ENCODE measurements at places on chromosomes 13 and 19.

DNA sequence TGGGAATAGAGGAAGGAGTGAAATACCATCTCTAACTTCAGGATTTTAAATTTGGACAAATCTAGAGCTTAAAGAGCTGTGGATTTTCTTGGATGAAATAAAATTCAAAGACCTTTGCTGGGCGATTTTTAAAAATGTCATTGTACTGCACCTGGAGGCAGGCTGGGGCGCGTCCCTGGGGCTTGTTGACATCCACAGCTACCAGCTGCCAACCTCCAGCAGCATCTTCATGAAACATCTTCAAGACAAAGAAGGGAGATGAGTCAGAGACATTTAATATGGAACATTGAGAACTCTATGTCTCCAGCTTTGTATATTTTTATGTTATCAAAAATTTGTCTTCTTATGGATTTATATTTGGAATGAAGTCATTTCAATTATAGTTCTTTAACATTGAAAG lies 132.5 kb downstream of the NALCN start:
- no peak for DNase-seq

DNA sequence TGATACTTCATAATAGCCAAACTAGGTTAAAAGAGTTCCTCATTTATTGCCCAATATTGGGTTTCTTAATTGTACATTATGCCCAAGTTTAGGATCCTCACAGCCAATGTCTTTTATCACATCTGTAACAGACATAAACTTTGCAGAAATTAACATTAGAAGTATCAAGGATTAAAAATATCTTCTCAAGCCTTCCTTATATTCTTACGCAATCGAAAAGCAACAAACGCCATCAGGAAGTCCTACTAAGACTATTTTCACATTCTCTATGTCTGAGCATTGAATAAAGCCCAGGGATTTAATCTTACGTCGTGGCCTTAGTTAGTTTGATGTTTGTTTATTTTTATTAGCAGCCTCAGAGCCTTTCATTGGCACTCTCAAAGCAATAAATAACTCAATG lies 1660.4 kb upstream of the MIR17HG start:
- DNase-seq = no peak

DNA sequence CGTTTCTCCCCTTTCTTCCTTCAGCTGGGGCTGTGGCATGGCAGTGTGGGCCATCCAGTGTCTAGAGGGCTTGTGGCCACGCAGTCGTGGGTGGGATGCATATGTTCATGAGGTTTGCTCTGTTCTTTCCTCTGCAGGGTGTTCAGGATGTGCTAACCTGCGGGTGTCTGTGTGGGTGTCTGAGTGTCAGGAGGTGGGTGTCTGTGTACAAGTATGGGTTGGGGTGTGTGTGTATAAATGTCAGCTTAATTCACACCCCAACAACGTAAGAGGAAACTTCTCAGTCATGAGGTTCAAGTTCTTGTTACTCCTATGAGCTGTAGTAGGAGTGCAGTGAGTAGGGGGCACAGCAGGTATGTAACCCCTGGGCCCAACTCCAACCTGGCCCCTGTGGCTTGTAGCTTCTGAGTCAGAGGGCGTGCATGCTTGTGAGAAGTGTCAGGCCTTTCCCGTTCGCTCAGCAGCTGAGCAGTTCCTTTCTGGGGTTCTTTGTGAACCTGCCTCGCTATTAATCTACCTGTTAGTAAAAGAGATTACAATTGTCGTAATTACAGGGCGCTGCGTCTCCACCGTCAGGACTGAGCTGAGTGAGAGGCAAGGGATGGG lies 49.1 kb downstream of the NFIX start:
- DNase-seq = no peak

- DNase-seq = no peak
These were observed 44.6 kb upstream of the URI1 start for GRCh38 chr19:29897466-29897865.

DNA sequence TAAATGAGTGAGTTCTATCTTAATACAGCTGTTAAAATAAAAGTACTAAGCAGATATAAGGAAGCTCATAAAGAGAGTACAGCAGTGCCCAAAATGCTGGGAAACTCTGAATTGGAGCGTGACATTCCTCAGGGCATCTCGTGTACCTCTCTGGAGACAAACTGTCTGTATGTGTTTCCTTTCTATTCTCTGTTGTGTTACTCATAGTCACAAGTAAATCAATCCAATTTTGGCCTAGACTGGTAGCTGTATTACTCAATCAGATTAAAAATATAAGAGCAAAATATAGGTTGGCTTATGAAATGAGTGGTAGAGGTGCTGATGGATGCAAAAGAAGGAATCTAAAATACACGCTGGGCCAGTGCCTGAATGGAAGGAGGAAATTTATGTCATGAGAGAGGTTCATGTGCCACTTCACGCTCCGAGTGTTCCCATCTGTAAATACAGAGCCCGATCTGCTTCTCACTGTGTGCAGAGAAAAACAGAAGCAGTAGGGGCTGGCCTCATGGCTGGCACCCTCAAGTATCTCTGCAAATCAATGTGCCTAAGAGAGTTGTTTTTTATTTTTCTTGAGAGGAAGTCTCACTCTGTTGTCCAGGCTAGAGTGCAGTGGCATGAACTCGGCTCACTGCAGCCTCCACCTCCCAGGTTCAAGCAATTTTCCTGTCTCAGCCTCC lies 58.7 kb upstream of the RGCC start:
- DNase-seq = no peak

- no peak for DNase-seq
These were observed 61.7 kb downstream of the ARHGAP35 start for GRCh38 chr19:46922465-46922864.

- no peak for DNase-seq
These were observed 66.7 kb downstream of the SLITRK1 start for GRCh38 chr13:83815598-83815997.

DNA sequence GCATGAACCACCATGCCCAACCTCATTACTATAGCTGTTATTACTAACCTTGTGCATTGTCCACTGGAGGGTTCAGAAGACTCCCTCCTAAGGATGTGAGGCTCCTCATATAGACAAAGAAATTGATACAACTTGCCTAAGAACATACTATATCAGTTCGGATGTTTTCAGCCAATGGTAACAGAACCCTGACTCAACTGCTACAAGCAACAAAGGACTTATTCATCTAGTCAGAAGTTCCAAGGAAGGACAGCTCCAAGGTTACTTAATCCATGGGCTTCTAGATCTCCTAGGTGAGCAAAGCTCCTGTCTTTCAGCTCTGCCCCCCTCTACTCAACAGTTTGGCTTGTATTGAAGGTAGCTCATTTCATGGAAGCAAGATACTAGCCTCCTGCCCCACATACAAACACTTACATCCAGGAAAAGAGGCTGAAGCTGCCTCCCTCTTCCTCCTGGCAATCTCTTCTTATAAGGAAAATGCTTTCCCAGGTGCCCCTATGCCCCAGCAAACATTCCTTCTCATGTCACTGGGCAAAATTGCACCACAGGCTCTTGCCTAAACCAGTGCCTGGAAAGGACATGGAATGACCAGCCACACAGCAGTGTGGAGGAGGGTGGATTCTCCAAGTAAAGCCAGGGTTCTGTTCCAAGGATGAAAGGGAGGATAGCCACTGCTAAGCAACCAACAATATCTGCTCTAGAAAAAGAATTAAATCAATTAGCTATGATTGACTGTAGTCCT lies 497.8 kb downstream of the FOXO1 start:
- DNase-seq = no peak

DNA sequence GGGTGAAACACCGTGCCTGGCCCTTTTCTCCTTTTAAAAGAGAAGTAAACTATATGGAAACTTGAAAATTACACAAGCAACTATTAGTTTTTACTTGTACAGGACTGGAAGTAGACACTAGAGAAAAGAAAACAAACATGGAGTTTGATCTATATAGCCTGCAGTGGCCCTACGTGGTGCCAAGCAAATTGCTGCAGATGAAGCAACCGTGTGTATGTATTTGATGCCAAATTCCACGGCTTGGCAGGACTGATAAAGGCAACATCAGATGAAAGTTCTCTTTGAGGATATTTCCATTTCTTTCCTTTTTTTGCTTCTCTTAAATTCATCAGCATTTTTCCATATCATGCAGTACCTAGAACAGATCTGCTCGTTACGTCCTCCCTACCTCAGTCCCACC lies 49.8 kb downstream of the ATP8A2 start:
- no peak for DNase-seq

DNA sequence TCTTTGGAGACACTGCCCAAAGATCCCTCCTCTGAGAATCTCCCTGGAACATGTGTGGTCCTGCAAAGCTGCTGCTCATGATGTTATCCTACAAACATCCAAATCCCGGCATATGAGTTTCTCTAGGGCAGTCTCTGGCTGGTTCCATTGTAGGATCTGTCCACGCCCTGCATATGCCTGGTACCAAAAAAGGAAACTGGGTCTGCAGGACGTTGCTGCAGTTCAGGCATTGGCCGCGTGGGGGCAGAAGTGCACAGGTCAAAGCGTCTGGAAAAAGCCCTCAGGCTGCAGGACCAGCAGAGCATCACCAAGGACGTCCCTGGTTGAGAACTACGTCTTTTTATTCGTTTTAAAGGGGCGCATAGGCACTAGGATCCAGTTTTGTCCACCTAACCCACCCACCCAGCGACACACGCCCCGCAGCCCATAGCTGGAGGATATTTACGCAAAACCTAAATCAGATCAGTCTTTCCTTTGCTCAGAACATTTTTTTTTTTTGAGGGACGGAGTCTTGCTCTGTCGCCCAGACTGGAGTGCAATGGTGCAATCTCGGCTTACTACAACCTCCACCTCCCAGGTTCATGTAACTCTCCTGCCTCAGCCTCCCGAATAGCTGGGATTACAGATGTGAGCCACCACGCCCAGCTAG lies 12.9 kb upstream of the ZNF564 start:
- DNase-seq = peak; percentile 74

DNA sequence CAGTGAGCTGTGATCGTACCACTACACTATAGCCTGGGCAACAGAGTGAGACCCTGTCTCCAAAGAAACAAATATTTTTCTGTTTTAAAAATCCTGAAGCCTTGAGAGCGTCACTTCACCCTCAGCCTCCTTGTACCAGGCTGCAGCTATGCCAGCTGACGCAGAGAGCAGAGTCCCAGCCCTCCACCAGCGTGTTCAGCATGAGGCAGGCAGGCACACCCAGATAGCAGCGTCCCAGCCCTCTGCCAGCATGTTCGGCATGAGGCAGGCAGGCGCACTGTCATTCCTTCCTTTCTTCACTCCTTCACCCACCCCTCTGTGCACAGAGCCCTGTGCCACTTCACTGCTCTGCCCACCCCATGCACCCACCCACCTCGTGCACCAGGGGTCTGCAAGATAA lies 43.3 kb upstream of the USE1 start:
- no peak for DNase-seq

- DNase-seq = no peak
These were observed 586.4 kb downstream of the LMO7 start for GRCh38 chr13:76222511-76222910.

GRCh38 chr19:28607066-28607583 lies 605.8 kb downstream of the UQCRFS1 start:
- no peak for DNase-seq

GRCh38 chr13:47897411-47898050 lies 103.5 kb downstream of the SUCLA2 start:
- peak; percentile 25 for DNase-seq

DNA sequence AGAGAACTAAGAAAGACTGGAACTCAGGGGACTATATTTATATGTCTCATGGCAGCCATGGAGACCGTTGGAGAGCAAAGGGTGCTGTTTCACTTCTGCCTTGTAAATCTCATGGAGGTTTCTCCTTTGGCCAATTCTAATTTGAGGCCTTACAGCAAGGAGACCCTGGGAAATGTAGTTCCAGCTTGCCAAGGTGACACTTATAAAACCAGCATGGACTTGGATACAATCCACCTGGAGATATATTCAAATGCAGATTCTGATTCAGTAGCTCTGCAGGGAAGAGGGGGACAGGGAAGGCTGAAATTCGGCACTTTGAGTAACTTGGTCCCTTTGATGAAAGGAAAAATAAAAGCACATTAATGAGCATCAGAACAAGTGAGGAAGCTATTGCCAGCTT lies 90.0 kb downstream of the OXGR1 start:
- no peak for DNase-seq

DNA sequence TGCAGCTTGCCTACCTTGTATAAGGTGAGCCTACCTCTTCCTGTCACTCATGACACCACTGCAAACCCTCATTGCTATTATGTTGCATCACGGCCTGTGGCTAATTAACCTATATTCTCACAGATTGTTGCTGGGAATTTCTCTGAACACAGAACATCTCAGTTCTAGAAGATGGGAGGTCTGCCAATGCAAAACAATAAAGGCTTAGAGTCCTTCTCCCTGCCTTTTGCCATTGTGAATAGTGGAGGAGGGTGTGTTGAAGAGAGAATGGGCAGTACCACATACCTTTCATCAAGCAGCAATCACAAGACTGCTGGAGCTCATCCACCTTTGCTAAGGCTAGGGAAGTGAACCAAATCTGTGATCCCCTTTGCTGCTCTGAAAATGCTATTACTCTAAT lies 34.4 kb downstream of the WDFY2 start:
- no peak for DNase-seq

GRCh38 chr19:41230067-41230857 lies 11.2 kb downstream of the AXL start:
- no peak for DNase-seq

DNA sequence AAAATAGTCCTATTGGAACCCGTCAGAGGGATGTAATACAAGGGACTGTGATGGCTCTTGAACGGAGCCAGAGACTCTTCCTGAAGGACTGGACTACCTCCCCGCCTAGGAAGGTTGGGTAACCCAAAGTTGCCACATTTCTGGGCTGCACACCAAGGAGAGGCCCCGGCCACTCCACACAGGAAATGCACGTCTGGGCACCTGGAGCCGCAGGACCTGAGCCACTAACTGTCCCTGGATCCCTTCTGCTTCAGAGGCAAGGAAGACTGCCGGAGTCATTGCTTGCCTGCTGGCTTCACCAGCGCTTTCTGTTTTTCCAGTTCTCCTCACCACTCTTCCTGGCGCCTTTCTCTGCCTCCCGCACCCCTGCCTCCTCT lies 1.2 kb upstream of the FLT1 start:
- no peak for DNase-seq

GRCh38 chr13:25699056-25699455 lies 327.3 kb downstream of the ATP8A2 start:
- DNase-seq = no peak

GRCh38 chr13:106628936-106629659 lies 61.2 kb upstream of the ARGLU1 start:
- no peak for DNase-seq

GRCh38 chr13:102472650-102473049 lies 70.8 kb upstream of the FGF14 start:
- DNase-seq = no peak

- DNase-seq = no peak
These were observed 102.6 kb upstream of the RNF113B start for GRCh38 chr13:98279473-98280175.

Measured in AG09309 (cell line).